ENCODE measurements at places on chromosomes 12 and 14. TPM values are rescaled to one million over a fixed set of nuclear protein-coding genes. Genes with fewer than 3 reads are reported as not detected.

The TBC1D30 gene
- total RNA-seq, result 13.8 TPM

The KRT73 gene
- not detected for total RNA-seq

The RND1 gene
- total RNA-seq, result 14.9 TPM

The CTDSP2 gene
- total RNA-seq, result 100 TPM

The RILPL2 gene
- 3.3 TPM for total RNA-seq

The DCAF5 gene
- 20.3 TPM for total RNA-seq

The COCH gene
- total RNA-seq, result 1.8 TPM

The IL26 gene
- not detected for total RNA-seq

The P2RX2 gene
- not detected for total RNA-seq

Measured in glomerular endothelial cell (primary cell).